Muscle of back (tissue), 13 donors: ENCODE measurements at places on chromosomes 12 and 14.

DNA sequence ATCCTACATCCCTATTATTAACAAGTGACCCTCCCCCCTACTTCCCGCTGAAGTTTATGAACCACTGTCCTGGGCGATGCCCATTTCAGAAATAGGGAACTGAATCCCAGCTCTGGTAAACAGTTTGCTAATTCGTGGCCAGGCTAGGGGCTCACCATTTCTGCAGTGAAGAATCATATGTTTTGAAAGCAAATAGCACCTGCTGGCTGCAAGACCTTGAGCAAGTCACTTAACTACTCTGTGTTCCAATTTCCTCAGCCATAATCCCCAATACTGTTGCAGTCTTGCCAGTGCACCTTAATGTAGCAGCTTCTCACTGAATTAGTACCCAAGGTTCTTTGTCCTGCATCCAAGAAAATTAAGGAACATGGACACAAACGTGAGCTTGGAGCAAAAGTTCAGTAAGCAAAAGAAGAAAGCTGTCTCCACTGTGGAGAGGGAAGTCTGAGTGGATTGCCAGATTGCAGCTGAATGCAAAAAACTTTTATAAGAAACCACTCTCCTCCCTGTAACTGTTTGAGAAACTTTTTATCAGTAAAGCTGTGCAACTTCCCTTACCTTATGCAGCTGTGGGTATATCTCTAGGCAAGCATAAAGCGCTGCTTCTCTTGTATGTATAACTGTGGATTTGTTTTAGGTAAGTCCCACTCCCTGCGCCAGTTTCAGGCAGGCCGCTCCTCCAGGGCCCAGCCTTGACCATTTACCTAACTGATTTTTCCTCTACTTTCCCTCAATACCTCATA is 824 bp downstream of the OAS1 start:
- DNase-seq = no peak

DNA sequence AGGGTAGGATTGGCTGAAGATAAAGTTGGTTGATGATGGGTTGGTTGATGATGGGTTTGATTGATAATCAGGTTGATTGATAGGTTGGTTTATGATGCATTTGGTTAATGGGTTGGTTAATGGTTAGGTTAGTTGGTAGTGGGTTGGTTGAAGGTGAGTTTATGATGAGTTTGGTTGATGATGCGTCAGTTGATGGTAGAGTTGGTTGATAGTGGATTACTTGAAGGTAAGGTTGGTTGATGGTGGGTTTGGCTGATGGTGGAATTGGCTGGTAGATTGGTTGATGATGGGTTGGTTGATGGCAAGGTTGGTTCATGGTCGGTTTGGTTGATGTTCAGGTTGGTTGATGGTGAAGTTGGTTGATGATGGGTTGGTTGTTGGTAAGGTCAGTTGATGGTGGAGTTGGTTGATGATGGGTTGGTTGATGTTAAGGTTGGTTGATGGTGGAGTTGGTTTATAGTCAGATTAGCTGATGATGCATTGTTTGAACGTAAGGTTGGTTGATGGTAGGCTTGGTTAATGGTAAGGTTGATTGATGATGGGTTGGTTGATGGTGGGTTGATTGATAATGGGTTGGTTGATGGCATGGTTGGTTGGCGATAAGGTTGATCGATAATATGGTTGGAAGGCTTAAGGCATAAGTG is 146.4 kb downstream of the ADGRD1 start:
- no peak for DNase-seq

DNA sequence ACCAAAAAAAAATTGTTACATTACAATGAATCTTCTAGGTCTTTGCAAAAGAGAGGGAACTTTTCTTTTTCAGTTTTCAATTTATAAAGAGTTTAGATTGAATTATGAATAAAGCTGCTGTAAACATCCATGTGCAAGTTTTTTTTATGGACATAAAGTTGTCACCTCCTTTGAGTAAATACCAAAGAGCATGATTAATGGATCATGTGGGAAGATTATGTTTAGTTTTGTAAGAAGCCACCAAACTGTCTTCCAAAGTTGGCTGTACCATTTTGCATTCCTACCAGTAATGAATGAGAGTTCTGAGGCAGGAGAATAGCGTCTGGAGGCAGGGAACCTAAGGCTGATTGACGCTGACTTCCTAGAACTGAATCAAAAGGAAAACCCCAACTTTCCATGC is 30.2 kb downstream of the LEMD3 start:
- DNase-seq = no peak

DNA sequence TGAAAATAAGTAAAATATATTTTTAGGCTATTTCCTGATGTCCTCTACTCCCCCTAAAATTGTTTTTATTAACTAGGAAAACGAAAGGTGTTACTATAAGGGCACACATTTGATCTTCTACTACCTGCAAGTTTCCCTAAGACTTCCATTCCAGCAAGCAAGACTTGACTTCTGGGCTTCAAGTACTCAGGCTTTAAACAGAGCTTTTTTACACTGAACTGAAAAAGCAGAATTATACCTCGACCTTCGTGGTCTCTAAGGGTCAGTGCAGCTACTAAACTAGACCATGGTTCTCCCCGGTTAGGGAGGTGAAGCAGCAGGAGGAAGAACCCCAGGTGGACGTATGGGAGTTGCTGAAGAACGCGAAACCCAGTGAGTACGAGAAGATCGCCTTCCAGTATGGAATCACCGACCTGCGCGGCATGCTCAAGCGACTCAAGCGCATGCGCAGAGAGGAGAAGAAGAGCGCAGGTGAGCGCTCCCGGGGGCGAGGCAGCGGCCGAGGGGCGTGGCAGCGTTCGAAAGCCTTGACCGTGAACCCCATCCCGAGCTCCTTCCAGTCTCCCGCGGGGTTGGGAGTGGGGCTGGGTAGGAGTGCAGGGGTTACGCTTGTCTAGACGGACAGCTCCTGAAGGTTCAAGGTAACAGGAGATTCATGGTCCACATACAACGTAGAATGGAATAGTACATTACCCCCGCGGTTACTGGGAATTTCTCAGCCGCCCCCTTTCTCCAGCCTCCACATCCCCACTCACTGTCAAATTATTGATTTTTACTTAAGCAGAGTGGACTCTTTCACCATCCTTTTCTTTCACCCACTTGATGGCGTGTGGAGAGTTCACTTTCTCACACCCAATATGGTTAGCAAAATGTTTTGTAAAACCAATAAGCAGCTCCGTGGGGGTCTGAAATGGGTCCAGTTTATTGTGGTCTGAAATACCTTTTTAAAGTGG is 47.6 kb downstream of the MYBPC1 start:
- no peak for DNase-seq

DNA sequence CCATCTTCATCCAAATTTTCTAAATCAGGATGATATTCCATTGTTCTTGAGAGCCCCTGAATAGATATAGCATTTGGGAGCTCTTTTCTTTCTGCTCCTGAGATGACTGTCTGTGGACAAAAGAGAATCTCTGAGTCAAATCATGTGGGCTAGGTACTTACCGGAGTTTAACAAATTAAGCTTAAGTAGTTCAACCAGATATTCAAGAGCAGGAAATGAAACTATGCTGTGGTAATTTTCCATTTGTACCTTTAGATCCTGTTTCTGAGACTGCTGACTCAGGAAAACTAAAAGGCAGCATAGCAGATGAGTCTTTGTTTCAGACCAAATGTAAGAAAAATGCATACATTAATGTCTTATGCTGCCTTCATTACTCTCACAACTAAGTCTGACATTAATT is at the start of gene CLEC7A:
Gene CLEC7A (minus strand): TSS at position 158 of the 400 bp plus-strand sequence. CDS start 117 bp downstream, at position 41.
- DNase-seq = no peak

DNA sequence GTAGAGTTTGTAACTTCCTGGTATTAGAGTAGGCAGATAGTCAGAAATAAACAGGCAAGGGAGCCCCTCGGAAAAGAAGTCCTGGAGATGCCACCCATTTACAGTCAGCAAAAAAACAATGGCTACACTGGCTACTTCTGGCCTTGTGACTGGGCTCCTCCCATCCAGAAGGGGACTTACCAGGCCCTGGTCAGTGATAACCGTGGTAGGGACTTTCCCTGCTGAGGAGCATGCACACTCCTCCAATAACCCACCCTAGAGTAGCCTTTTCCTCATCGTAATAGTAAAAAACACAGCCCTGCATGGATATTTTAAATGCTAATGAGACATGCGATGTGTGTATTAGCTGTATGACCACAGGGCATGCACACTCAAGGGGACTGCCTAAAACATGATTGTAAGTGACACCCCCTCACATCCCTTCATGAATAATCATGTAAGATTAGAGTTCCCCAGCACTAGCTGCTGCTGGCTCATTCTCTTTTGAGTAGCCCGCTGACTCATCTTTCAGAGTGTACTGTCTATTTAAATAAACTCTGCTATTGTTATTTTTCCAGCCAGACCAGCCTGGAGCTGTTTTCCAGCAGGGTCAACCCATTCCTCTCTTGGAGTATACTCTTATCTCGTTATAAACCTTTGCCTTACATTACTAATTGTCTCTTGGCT is 413.8 kb upstream of the TMTC1 start:
- DNase-seq = no peak

DNA sequence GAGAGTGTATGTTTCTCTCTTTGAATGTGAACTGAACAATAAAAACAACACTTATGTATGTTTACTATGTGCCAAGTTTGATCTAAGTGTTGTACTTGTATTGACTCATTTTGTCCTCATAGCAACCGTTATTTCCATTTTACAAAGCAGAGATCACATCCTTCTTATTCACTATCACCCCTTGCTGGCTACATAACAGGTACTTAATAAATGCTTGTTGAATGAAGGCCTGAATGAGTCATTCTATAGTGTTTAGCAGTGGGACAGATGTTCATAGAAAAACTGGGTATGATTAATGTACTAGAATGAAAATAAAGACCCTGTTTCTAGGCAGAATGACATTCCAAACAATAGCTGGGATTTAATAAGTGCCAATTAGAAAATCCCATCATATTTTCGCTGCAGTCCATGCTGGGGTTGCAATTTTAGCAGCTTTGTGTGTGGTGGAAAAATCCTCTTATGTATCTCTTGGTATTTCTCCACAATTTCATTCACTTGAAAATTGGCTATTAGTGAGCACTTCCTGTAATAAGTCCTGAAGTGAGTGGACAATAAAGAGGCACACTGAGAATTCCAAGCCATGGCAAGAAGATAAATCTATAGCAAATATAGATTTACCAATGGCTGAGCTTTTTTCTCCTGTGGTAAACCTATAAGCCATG is 86.0 kb downstream of the FAR2 start:
- peak; percentile 29 for DNase-seq

DNA sequence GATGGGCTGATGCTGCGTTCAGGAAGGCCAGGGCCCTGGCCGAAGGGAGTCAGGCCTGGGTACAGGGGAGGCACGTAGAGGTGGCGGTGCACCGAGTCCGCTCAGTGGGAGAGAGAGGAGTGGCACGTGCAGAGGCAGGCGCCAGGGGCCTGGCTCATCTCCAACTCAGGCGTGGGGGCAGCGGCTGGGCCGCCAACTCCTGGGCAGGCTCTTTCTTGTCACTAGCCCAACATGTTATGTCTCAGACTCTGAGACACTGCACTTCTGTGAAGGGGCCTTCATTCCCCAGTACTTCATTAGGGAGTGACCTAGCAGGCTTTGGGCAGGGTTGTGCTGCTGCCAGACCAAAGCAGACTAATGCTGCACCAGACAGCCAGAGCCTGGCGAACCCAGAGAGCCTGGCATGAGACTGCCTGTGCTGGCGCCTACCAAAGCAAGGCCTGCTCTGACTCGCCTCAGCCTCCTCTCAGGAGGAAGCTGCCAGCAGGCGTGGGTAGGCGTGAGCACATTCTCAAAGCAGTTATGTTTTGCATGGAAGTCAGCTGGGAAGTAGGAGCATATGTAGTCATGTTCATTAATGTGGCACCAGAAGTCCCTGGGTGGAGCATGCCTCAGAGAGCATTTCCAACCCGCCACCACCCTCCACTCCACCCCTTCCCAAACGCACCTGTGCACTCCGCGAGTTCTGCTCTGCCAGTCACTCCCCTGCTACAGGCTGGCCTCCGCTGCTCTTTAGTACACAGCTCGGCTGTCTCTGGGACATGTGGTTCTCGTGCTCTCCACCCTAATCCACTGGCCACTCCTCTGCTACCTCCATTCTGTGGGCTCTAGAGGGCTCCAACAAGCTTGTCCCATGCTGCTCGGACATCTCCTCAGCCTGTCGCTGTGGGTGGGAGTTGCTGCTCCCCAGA is 9.7 kb downstream of the CKB start:
- no peak for DNase-seq

DNA sequence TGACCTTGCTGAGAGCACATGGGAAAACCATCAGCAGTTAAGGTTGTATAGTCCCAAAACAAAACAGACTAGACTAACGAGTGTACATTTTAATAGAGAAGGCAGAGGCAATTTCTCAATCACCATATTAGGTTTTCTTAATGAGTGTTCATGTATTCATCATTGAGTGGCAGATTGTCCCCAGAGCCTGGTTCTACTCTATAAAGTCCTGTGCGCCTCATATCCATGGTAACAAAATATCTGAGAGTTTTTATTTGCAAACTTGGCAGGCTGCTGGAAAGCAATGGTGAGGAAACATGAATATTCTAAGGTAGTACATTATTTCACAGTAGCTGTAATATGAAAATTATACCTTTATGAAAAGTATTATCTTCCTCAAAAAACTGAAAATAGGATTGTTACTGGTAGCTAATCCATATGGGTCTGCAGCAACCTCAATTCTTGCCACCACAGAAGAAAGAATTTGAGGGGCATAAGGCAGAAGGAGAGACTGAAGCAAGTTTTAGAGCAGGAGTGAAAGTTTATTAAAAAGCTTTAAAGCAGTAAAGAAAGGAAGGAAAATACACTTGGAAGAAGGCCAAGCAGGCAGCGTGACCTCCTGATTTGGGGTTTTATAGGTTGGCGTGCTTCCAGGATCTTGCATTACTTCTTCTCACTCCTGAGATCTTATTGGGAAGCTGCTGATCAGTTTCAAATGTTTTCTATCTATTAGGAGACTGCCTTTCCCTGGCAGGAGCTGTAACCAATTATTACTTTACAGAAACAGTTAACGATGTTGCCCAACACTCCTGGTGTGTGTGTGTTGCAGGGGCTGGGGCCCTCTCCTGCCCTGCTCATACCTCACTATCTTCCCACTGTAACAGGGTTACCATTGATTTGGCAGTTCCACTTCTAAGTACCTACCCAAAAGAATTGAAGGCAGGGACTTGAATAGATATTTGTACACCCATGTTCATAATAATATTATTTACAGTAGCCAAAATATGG is 154.0 kb upstream of the NUDT4 start:
- DNase-seq = peak; percentile 50

- no peak for DNase-seq
Measured at GRCh38 chr12:53208877-53209463, 1.9 kb upstream of the ITGB7 start.

DNA sequence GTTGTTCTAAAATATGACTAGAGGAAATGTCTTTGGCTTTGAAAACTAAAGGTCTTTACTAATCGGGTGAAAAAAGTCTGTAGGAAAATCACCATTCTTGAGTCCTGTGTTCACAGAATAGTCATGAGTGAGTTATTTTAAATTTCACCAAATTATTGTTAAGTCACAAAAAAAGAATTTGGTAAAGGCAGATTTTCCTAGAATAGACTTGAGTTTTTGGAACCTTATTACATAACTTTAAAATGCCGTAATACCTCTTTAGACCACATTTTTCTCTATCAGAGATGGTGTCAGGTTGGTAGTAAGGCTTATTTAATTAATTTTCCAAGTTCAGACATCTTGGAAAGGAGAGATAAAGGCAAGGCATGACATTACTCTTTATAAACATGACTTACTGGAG is 184.7 kb upstream of the GARIN2 start:
- no peak for DNase-seq

GRCh38 chr12:132186857-132187620 is 42.8 kb downstream of the NOC4L start:
- DNase-seq = no peak
